ENCODE measurements at places on chromosomes 3 and 15.

DNA sequence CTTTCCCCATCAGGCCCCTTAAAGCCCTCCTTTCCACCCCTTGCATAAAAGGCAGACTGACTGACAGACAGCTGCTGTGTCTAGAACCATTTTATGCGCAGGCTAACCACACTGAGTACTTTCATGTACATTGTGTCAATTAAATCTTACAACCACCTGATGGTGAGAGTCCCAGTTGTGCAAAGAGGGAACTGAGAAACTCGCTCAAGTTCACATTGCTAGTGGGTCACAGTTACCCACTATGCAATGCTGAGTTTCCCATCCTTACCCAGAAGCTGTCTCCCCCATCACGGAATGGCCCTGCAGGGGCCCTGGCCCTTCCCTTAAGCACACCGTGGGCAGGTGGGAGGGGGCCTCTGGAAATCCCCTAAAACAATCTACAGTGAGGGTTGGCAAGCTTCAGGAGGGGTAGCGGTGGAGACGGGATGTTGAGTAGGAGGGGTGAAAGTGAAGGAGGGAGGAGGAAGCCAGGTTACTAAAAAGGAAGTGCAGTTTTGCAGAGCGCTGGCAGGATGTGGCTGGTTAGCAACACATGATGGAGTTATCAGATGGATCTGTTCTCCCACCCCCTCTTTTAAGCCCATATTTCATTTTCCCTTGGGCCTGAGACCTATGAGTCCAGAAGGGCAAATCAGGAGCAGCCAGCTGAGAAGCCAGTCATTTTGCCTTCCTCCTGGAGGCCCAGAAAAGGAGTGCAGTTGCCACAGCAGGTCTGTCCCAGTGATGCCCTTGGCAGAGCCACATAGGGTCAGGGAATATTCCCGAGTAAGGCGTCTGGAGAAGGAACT lies 30.0 kb downstream of the STARD5 start:
- DNase-seq = no peak

- no peak for DNase-seq
Measured at GRCh38 chr15:50911621-50912020, 3.1 kb downstream of the AP4E1 start.

DNA sequence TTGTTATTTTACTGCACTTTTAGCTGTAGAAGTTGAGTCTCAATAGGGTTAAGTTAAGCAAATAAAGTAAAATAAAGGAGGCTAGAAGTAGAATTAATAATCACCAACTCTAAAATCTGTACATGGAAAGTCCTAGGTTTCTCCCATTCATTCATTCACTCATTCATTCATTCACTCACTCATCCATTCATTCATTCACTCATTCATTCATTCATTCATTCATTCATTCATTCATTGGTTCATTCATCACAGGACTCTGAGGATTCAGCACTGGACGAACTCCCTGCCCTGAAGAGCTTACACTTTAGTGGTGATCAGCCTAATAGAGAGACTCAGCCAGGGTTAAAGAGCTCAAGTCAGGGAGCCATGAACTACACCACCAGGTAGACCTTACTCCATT lies 4.5 kb upstream of the LSG1 start:
- DNase-seq = no peak

- DNase-seq = no peak
Measured at GRCh38 chr15:52013151-52013791, 5.7 kb upstream of the MAPK6 start.

All from H9 (cell line).